ENCODE measurements at places on chromosomes 2 and 18.

DNA sequence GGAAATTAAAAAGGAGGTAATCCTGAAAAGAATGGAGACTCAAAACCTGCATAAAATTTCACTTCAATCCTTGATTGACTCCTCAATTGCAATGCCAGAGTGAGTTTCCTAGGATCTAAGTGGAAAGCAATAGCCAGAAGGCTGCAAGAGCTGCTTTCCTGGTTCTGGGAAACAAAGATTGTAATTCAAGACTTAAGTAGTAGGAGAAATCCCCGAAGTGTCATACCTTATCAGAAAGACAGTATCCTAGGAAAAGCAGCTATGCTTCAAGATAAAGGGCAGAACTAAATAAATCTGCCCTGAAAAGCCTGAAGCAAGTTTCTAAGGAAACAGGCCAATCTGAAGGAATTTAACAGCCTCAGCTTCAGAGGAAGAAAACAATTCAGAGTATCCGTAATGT, 390.2 kb downstream of the DSC3 start:
- no peak for DNase-seq

GRCh38 chr2:163155279-163155883, 316.8 kb upstream of the KCNH7 start:
- peak; percentile 43 for DNase-seq

DNA sequence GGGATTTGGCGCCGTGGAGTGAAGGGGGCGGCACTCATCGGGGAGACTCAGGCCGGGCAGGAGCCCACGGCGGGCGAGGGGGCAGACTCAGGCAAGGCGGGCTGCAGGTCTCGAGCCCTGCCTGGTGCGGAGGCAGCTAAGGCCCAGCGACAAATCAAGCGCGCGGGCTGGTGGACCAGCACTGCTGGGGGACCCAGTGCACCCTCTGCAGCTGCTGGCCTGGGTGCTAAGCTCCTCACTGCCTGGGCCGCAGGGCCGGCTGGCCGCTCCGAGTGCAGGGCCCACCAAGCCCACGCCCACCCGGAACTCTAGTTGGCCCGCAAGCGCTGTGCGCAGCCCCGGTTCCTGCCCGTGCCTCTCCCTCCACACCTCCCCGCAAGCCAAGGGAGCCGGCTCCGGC, 26.2 kb upstream of the SPP2 start:
- DNase-seq: no peak

DNA sequence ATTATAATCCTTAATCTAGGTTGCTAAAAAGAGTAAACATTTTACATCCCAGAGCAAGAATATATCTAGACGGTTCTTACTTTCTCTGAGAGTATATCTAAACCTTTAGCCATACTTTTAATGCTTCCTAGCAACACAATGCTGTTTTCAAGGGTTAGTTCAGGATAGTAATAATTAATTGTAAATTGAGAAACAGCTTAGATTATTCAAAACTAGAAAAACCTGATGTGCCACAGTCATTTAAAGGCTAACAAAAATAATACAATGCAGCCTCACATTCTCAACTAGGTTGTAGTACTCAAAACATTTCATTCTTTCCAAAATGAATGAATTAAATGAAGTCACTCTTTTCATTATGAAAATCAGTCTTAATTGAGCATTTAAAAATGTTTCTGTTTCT, 103.2 kb upstream of the OTX1 start:
- no peak for DNase-seq

GRCh38 chr18:5024741-5025140, 172.3 kb downstream of the AKAIN1 start:
- no peak for DNase-seq

DNA sequence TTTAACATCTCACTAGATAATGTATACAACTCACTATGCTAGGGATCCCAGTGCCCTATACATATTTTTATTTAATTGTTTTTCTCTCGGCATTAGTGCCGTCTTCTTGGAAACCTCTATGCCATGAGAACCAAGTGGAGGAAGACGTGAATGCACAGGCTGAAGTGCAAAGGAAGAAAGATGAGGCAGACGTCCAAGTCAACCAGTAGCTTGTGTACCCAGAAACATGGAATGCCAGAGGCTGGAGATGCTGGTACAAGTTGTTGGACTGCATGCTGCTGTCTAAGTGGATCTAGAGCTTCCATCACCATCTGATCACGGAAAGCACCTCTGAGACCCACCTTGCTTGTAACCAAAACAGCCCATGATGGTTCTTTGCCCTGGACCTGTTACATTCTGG, 12.5 kb upstream of the GEMIN6 start:
- no peak for DNase-seq

- no peak for DNase-seq
These were observed 50.2 kb upstream of the KCNE4 start for GRCh38 chr2:223001797-223002175.

DNA sequence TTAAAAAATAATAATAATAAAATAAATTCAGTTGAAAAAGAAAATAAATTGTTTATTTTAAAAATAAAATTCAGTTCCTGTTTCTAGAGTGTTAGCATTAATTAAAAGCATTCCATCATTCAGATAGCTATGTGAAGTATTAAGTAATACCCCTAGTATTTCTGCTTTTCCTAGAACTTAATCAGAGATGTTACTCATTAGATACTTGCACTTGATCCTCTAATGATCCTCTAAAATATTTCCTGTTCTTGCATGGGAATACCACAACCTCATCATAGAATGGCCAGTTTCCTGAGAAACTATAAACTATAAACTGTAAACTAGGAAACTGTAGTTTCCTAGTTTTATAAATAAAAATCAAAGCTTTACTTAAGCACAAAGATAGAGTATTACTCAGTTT, 11.1 kb upstream of the CNNM3 start:
- no peak for DNase-seq

- peak; percentile 3 for DNase-seq
These were observed 26.8 kb upstream of the MYO1B start for GRCh38 chr2:191218292-191218898.

GRCh38 chr2:201116959-201117734, 1.2 kb downstream of the CFLAR start:
- peak; percentile 10 for DNase-seq

- DNase-seq: peak; percentile 26
These were observed 789.7 kb upstream of the SLC39A10 start for GRCh38 chr2:194867328-194867727.

DNA sequence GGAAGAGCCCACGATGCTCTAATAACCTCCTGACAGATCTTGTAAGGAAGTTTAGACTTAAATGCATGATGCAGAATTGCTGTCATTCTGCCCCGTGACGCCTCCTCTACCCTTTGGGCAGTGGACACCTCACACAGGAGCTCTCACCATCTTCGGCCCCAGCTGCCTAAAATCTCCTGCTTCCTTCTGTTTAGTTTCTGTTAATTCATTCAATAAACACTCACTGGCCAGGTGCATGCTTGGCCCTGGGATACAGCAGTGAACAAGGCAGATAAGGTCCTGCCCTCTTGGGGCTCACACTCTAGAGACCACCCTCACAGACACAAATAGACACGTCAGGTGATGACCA, 81.1 kb downstream of the SEPTIN10 start:
- no peak for DNase-seq

GRCh38 chr2:56170504-56170903, 13.3 kb upstream of the CCDC85A start:
- no peak for DNase-seq

GRCh38 chr2:12617366-12617765, 99.4 kb upstream of the TRIB2 start:
- no peak for DNase-seq

DNA sequence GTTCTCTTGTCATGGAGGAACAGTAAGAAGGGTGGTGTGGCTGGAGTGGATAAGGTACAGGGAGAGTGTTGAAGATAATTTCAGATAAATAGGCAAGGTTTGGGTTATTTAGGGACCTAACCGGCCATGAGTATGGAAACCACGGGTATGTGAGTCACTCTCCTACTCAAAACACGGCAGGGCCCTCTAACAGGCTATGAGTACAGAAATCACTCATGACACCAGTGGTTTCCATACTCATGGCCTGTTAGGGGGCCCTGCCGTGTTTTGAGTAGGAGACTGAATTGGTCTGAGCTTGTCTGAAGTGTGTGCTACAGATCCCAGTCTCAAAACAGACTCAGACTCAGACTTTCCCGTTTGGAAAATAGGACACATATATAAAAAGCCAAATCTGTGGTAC, 428.4 kb upstream of the HNMT start:
- DNase-seq: no peak

- DNase-seq: no peak
These were observed 748.7 kb downstream of the RNF144A start for GRCh38 chr2:7665880-7666279.

DNA sequence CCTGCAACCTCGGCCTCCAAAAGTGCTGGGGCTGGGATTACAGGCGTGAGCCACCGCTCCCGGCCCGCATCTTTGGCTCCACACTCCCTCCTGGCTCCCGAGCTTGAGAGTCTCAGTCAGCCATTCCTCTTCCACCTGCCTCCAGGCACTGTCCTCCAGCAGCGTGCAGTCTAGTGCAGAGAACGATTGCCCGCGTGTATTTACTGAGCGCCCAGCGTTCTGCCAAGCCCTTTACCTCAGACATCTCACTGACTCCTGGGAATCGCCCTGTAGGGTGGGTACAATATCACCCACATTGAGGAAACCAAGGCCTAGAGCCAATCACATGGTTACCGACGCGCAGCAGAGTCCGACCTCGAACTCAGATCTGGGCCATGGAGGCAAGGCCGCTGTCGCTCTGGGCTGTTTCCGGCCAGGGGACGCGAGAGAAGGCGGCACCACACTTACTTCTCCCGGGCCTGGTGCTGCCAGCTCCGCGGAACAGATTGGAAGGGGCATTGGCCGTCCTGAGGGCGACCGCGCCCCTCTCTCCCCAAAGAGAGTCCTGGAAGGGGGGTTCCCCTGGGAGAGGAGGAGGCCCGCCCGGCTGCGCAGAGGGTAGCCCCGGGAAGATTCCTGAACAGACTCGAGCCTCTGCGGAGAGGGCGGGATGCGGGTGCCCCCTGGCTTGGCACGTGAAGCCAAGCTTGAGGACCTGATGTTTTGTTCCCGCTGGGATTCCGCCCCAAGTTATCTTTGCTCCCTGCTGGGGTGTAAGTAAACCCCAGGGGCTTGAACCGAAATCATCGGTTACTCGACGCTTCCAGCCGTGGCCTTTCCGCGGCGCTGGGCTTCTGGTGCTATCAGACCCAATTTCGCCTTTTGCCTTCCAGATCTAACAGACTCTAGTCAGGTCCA, 5.2 kb upstream of the DLX2 start:
- DNase-seq: no peak

DNA sequence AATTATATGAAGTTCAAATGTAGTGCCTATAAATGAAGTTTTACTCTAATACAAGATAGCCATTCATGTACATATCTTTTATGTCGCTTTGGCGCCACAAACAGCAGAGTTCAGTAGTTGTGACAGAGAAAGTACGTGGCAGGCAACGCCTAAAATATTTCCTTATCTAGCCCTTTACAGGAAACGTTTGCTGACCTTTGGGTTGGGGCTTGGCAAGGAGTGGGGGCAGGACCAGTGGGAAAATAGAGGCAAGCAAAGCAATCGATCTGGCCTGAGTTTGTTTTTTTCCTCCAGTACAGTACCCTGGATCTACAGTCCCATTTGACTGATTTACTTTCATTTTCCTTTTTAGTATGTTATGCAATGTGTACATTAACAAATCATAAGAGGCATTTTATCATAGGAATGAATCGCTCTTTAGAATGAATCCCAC, 13.1 kb downstream of the CCDC68 start:
- DNase-seq: no peak

DNA sequence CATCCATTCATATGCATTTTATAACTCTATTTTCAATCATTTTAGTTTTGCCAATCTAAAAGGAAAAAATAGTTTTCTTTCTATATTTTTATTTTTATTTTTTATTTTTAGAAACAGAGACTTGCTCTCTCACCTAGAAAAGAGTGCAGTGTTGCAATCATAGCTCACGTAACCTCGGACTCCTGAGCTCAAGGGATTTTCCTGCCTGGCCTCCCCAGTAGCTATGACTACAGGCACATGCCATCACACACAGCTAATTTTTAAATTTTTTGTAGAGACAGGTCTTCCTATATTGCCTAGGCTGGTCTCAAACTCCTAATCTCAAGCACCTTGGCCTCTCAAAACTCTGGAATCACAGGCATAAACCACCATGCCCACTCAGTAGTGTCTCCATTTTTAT, 125.5 kb upstream of the XIRP2 start:
- DNase-seq: no peak

DNA sequence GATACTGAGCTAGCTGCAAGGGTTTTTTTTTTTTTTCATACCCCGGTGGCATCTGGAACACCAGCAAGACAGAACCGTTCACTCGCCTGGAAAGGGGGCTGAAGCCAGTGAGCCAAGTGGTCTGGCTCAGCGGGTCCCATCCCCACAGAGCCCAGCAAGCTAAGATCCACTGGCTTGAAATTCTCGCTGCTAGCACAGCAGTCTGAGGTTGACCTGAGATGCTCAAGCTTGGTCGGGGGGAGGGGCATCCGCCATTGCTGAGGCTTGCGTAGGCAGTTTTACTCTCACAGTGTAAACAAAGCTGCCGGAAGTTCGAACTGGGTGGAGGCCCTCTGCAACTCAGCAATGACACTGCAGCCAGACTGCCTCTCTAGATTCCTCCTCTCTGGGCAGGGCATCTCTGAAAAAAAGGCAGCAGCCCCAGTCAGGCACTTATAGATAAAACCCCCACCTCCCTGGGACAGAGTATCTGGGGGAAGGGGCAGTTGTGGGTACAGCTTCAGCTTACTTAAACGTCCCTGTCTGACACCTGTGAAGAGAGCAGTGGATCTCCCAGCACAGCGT, 5.1 kb upstream of the MIB1 start:
- DNase-seq: no peak

- no peak for DNase-seq
These were observed 42.4 kb downstream of the ZSWIM2 start for GRCh38 chr2:186806591-186806990.

- no peak for DNase-seq
These were observed 1830.9 kb upstream of the PIK3C3 start for GRCh38 chr18:40124107-40124506.

DNA sequence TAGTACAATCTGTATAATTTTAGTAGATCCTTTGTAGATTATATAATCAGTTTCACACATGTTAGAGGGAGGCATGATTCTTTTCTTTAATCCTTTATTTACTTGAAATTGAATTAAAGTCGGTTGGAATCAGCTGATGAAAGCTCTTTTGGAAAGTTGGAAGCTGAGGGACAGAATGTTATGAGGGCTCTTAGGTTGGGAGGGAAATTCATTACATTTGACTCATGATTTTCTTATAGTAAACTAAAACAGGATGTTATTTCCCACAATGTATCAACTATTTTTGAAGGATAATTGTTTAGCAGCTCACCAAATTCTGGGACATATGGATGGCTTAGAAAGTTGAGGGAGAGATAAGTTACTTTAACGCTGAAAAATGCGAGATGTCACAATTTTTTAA, 52.7 kb upstream of the TMEFF2 start:
- no peak for DNase-seq

- no peak for DNase-seq
These were observed 49.7 kb downstream of the STAT1 start for GRCh38 chr2:190964170-190964795.

GRCh38 chr2:66919286-66919685, 477.8 kb upstream of the ETAA1 start:
- DNase-seq: no peak

Measured in NCI-H2081 treated with DMSO at 0.1 percent for 48 hours (cell line).